Uterus (tissue), 4 donors: ENCODE measurements at places on chromosomes 4 and X. TPM values are rescaled to one million over a fixed set of nuclear protein-coding genes. Genes with fewer than 3 reads are reported as not detected.

STK32B gene
- 4.6 TPM for total RNA-seq

DNA sequence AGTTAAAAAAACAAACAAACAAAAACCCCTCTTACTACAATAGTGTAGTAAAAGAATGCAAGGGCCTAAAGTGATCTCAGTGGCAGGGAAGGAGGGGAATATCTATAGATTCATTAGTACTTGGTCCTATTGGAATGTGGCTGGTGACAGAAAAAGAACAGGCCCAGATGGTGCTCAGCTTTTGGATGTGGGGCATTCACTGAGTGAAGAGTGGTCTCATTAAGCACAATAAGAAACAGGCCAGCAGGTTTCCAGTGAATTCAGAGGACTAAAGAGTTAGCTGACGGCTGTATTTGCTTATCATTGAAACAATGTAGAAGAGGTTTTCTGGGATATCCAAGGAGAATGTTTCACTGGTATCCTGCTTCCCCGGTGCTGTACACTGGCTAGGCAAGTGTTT is 243.8 kb upstream of the HHIP start:
- no peak overlapping the region for H3K27ac ChIP-seq
- H3K4me1 ChIP-seq = no peaks in the 10 kb centered on the region
- DNase-seq = no peak
- no peak overlapping the region for H3K4me3 ChIP-seq
- H3K36me3 ChIP-seq = no peaks in the 10 kb centered on the region

- H3K4me1 ChIP-seq = no peaks in the 10 kb centered on the region
- H3K27ac ChIP-seq = no peak overlapping the region
- H3K4me3 ChIP-seq = no peak overlapping the region
- H3K36me3 ChIP-seq = no peaks in the 10 kb centered on the region
- H3K27me3 ChIP-seq = no peaks in the 10 kb centered on the region
- no peak for DNase-seq
Measured at GRCh38 chrX:67353651-67354370, 190.0 kb upstream of the AR start.

DNA sequence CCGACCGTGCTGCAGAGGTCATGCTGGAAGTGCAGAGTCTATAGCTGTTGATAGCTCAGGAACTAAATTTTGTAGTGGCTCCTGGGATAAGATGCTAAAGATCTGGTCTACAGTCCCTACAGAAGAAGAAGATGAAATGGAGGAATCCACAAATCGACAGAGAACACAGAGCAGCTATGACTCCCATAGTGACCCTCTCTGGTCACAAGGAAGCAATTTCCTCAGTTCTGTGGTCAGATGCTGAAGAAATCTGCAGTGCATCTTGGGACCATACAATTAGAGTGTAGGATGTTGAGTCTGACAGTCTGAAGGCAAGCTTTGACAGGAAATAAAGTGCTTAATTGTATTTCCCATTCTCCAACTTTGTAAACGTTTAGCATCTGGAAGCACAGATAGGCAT is 8.8 kb downstream of the MANBA start:
- no peaks in the 10 kb centered on the region for H3K27me3 ChIP-seq
- H3K4me1 ChIP-seq = no peaks in the 10 kb centered on the region
- H3K27ac ChIP-seq = no peak overlapping the region
- H3K36me3 ChIP-seq = no peaks in the 10 kb centered on the region
- no peak overlapping the region for H3K4me3 ChIP-seq

DNA sequence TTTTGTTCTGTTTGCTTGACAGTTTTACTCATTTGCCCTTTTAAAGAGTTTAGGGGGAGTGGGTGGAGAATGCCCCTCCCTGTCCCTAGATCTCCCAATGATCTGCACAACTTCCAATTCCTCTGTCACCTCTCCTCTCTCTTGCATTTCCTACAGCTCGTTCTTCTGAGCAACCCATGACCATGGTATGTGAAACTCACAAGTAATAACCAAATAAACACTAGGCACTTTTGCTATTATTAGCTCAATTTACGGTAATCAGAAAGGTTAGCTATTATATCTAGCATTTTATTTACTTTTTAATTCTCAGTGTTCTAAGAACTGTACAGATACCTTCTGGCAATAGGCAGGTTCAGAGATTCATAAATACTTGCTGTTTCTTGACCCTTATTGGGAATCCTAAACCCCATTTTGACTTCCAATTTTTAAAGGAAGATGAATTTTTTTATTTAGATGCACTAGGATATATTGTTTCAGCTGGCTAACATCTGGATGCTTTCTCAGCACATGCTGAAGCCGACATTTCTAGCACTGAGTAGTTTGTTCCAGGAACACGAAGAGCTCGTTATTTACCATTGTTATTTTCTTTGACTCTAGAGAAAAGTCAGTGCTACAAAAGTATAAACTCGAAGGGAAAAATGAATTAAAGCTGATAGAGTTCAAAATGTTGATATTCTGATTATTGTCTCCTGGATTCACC is 194.7 kb upstream of the TLL1 start:
- H3K27ac ChIP-seq = no peak overlapping the region
- H3K27me3 ChIP-seq = no peaks in the 10 kb centered on the region
- no peaks in the 10 kb centered on the region for H3K4me1 ChIP-seq
- H3K4me3 ChIP-seq = no peak overlapping the region
